Stimulated activated CD8-positive, alpha-beta memory T cell treated with anti-CD3 and anti-CD28 coated beads, Interleukin-7, amount 100 ng/mL, for 1 hour (primary cell): ENCODE measurements at places on chromosomes 2 and 18.

DNA sequence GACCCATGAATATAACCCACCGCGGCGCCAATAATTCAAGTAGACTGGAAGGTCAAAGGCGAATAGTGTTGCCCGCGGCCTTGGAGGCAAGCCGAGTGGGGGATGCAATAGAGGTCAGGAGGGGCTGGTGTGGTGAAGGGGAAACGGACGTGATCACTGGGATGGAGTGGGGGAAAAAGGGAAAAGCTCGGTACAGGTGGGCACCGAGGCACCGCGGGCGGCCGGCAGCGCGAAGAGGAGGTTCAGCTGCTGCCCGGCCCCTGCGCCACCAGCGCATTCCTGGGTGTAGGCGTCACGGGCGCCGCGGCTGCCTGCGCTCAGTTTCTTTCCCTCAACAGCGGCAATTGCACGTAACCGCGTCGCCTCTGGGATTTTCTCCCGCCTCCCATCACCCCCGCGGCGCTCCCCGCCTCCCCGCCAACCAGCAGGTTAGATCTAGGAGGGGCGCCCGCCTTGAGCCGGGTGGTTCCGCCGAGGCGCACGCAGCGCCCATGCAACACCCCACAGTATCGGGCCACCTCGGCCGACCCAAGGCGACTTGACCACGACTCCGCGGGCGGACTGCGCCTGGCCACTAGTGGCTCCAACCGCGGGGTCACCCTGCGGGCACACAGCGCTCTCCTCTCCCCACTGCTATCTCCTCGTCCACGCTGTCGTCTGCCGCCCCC is 1.5 kb downstream of the RND3 start:
- no peak for DNase-seq

GRCh38 chr2:102425441-102426132 is 2.6 kb downstream of the IL18RAP start:
- DNase-seq = no peak

GRCh38 chr2:28658369-28658768 is 93.3 kb upstream of the PPP1CB start:
- no peak for DNase-seq

GRCh38 chr2:197090742-197091367 is 164.3 kb upstream of the PGAP1 start:
- DNase-seq = no peak

- no peak for DNase-seq
Observed at GRCh38 chr18:46485675-46486194, 171.3 kb downstream of the LOXHD1 start.
